Uterine smooth muscle cell (primary cell): ENCODE measurements at places on chromosomes 7 and 10. TPM values are rescaled to one million over a fixed set of nuclear protein-coding genes. Genes with fewer than 3 reads are reported as not detected.

Gene SYNPO2L
- total RNA-seq, result under 0.01 TPM in 1 of 2 replicates, not detected in the other

Gene SLC26A3
- not detected in 2 replicates for total RNA-seq

Gene KIF11
- total RNA-seq, result 15.1 and 59.2 TPM in 2 replicates

Gene CBLL1
- total RNA-seq, result 13.8 and 14.2 TPM in 2 replicates

Gene CABCOCO1
- total RNA-seq, result 0.44 and 0.75 TPM in 2 replicates

Gene SPDYE2
- not detected in 2 replicates for total RNA-seq

Gene DENND2A
- total RNA-seq, result 14.9 and 22.5 TPM in 2 replicates

Gene TMEM229A
- total RNA-seq, result not detected in 2 replicates

Gene SPDYE1
- not detected in 2 replicates for total RNA-seq

Gene AZGP1
- total RNA-seq, result 0.33 TPM in 1 of 2 replicates, not detected in the other

Gene SERPINE1
- total RNA-seq, result 410 and 462 TPM in 2 replicates

Gene PCGF5
- 32.5 and 35.7 TPM in 2 replicates for total RNA-seq

Gene OR13A1
- total RNA-seq, result not detected in 2 replicates

Gene GPR158
- total RNA-seq, result under 0.01 TPM in 1 of 2 replicates, not detected in the other

Gene CALD1
- 290 and 609 TPM in 2 replicates for total RNA-seq

Gene SPDYE2B
- total RNA-seq, result not detected in 2 replicates

Gene PDLIM1
- 1.2 and 4.8 TPM in 2 replicates for total RNA-seq

Gene C7orf57
- 0.11 TPM in 1 of 2 replicates, not detected in the other for total RNA-seq

Gene CPN1
- total RNA-seq, result not detected in 2 replicates

Gene OGDHL
- 0.22 and 0.37 TPM in 2 replicates for total RNA-seq

Gene SFRP4
- 0.55 and 3.2 TPM in 2 replicates for total RNA-seq

Gene GBX1
- total RNA-seq, result not detected in 2 replicates

Gene HPSE2
- 0.50 and 2.0 TPM in 2 replicates for total RNA-seq

Gene CFAP70
- 0.44 and 0.75 TPM in 2 replicates for total RNA-seq

Gene ACBD5
- 24.8 and 26.5 TPM in 2 replicates for total RNA-seq

Gene ZNF467
- total RNA-seq, result 0.22 and 0.62 TPM in 2 replicates

Gene TCAF2
- 1.4 and 1.9 TPM in 2 replicates for total RNA-seq

Gene LBX1
- not detected in 2 replicates for total RNA-seq

Gene PTPRN2
- 0.11 and 0.50 TPM in 2 replicates for total RNA-seq

Gene ARL5B
- 10.8 and 16.5 TPM in 2 replicates for total RNA-seq

Gene GFRA1
- total RNA-seq, result 0.12 TPM in 1 of 2 replicates, not detected in the other

Gene AKR1C4
- not detected in 2 replicates for total RNA-seq

Gene ZNF138
- total RNA-seq, result 5.9 and 7.1 TPM in 2 replicates

Gene THNSL1
- 4.9 and 7.0 TPM in 2 replicates for total RNA-seq

Gene CUBN
- 0.87 and 1.5 TPM in 2 replicates for total RNA-seq

Gene MUC3A
- total RNA-seq, result under 0.01 TPM in 1 of 2 replicates, not detected in the other

Gene GCK
- 0.55 and 0.62 TPM in 2 replicates for total RNA-seq

Gene DDC
- not detected in 2 replicates for total RNA-seq

Gene CPA2
- total RNA-seq, result not detected in 2 replicates

Gene GNGT1
- not detected in 2 replicates for total RNA-seq

Gene LIPF
- not detected in 2 replicates for total RNA-seq

Gene EIF5AL1
- 0.75 and 1.3 TPM in 2 replicates for total RNA-seq

Gene MRC1
- under 0.01 and 0.12 TPM in 2 replicates for total RNA-seq

Gene DTX2
- 2.9 and 4.1 TPM in 2 replicates for total RNA-seq

Gene OR2A1
- total RNA-seq, result not detected in 2 replicates

Gene PPP1R9A
- total RNA-seq, result 1.9 and 2.6 TPM in 2 replicates

Gene PPP1R17
- under 0.01 TPM in 1 of 2 replicates, not detected in the other for total RNA-seq

Gene SEC61G
- total RNA-seq, result 625 and 951 TPM in 2 replicates

Gene GBF1
- total RNA-seq, result 28.8 and 32.1 TPM in 2 replicates

Gene MEOX2
- under 0.01 TPM in 2 replicates for total RNA-seq
